Muscle of arm (tissue), 14 donors: ENCODE measurements at places on chromosomes 1 and 21.

GRCh38 chr1:243745356-243745755 lies 104.7 kb downstream of the AKT3 start:
- no peak for DNase-seq

- no peak for DNase-seq
Measured at GRCh38 chr1:6014130-6014999, 22.1 kb upstream of the NPHP4 start.

DNA sequence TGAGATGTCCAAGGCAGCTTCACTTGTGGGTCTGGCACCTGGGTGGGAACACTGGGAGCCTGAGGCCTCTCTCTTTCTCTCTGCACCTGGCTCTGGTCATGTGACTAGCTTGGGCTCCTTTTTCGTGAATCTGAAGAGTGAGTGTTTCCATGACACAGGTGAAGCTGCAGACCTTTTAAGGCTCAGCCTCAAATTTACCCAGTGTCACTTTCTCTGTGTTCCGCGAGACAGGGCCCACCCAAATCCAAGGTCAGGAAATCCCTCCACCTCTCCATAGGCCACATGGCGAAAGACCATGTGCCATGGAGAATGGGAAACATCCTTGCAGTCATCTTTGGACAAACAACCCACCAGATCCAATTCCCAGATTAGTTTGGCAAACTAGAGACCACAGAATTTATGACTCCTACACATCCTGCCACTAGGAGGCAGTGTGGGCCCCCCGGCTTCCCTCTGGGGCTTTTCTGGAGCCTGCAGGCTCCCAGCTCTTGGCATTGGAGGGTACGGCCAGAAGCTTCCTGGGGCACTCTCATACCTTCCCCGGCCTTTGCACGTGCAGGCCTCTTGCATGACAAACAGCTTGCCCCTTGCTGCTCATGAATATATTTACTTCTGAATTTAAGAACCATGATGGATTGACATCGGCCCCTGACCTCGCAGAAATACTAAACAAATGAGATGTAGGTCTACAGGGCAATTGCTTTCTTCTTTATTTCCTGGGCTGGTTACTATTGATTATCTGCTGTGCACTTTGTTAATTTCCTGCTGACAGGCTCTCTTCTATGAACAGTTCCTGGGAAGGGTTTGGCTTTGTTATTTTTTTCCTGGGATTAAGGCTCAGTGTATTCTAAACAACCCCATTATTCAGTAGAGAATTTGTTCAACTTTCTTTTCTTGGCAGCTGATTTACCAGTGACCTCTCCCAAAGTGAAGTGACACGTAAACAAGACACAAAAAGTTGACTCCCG lies 180.7 kb downstream of the KAZN start:
- DNase-seq = no peak

GRCh38 chr1:64312431-64312830 lies 109.0 kb downstream of the UBE2U start:
- no peak for DNase-seq

- DNase-seq = no peak
Measured at GRCh38 chr1:166675213-166675612, 164.1 kb upstream of the POGK start.

DNA sequence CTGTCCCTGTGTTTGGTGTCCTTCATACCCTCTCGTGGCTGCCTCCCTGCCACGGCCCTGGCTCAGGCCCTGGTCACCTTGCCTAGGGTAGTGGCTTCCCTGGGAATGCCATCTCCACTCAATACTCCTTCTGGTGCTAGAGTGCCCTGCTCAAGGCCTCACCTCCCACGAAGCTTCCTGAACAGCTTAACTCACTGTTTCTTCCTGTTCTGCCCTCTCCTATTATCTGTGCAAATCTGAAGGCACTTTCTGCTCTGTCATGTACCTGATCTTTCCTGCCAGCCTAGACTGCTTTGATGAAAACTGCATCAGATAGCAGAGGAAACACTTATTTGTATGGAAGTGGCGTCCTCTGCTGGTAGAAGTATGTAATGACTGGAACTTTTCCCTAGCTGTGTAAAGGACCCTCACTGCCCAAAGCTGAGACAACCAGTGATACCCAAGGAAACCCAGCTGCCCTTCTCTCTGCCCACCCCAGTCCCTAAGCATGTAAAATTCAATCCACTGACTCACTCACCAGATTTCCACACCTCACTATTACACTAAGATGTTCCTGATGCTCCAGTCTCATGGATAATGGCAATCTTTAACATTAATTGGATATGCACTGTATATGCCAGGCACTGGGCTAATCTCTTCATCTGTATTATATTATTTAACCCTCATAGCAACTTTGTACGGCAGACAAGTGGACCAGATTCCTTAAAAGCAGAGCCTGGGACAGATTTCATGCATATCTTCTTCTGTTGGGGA lies 36.2 kb upstream of the BTG2 start:
- peak; percentile 62 for DNase-seq

DNA sequence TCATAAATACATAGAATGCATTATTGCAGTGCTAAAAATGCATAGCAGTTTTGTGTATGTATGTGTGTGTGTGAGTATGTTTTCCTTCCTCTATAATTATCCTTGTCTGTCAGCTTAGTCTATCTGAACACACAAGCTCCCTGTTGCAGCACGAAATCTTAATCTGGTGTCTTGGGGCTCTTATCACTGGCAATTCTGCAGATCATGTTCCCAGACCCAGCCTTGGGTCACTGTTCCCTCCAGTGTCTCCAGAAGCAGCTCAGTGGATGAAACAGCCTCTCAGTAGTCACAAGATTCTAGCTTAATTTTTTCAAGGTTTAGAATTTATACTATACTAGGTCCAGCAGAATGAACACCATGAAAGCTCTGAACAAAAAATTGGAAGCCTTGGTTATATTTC lies 777.9 kb downstream of the MRPL39 start:
- DNase-seq = no peak

DNA sequence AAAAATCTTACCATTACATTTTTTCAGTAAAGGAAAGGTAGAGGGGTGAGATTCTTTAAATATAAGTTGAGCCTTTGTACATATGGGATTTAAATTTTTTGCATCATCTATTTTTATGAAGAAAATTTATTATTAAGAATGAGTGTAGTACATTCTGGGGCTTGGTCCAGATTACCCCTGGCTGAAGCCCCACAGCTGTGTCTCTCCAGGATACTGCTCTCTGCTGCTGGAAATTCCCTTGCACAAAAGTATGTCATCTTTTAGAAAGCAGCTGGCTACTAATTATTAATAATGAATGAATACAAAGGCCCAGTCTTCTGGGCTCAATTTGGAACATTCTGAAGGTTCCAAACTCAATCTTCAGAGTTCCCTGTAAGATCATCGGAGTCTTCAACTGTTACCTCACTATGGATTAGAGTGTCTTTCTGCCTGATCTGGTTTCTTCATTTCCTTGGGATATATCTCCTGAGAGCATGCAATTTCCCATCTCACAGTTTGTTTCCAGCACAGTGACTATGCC lies 428.6 kb upstream of the BRINP3 start:
- DNase-seq = peak; percentile 48

DNA sequence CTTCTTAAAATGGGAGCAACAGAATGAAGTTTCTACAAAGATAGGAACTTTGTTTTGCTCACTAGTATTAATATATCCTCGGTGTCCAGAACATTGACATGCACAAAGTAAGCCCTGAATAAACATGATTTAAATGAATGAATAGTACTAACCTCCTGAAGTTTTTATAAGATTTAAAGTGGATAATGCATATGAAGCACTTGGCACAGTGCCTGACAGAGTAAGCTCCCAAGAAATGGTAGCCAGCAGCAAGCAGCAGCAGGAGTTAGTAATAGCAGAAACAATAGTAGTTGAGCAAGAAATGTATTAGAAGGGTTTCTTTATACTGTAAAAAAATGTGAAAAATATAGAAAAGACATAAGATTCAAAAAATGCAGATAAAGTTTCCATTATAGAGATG lies 258.1 kb upstream of the C1orf87 start:
- peak; percentile 26 for DNase-seq

GRCh38 chr1:160839746-160840145 lies 22.9 kb downstream of the CD244 start:
- no peak for DNase-seq

DNA sequence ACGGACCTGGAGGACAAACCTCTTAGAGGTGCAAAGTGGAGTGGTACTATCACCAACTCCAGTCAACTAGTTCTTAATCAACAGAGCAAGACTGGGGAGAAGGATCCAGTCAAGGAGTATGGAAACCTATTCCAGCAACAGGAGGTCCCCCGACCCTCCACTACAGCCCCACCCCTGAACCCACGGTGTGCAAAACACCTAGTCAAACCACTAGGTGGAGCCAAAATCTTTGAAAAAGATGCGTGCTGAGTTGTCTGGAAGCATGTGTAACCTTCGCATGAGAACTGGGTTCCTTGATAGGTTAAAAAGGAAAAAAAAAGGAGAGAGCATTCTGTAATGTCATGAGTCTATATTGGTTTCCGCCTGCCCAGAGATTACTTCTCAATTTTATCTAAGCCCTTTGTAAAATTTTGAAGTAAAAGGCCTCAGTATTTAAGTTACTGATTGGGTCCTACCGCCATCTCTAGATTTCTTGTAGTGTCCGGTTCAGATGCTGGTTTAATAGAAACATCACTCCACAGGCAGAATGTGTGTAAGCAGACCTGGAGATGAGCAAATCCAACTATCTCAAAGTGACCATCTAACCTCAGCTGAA lies 81.9 kb upstream of the HAO2 start:
- DNase-seq = no peak

DNA sequence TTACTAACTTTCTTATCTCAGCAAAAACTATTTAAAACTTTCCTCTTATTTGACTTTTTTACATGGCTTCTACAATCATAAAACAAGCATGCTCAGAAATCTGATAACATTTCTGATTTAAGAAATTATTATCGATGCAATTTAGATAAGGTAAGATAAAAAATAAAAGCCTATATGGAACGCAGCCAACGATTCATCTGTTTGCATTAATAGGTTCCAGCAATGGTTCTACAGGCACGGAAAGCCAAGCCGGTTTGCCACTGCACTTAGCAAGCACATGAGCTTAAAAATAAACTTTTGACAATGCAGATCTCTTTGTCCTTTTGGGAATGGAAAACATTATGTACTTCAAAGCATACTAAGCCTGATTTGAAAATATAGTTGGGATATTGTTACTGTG lies 77.5 kb upstream of the KCNK2 start:
- no peak for DNase-seq

GRCh38 chr1:165014753-165015152 lies 341.8 kb downstream of the LMX1A start:
- no peak for DNase-seq
